ENCODE measurements at places on chromosomes 2 and 18.

DNA sequence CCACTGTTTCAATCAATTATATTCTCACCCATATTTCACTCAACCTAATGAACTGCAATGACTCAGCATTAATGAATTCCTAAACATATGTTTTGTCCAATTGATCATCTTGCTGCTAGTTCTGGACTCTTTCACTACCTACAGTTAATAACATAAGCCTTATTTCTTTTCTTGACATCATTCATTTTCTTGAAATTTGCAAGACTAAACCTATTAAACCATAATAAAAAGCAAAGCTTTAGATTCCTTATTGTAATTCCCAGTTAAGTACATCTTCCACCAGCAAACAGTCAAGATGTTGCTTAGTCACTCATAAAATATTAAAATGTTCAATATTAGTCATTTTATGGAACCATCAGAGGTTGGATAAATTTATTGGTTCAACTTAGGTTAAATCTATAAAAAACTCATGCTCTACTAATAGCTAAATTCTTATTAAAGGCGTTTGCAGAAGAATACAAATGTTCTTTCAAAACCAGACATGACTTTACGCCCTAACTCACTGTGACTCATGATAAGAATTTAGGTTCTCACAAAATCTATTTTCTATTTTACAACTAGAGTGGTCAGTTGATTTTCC lies 599.4 kb downstream of the RNF144A start:
- no peak for DNase-seq

GRCh38 chr2:118667348-118667747 lies 180.1 kb downstream of the EN1 start:
- no peak for DNase-seq

- DNase-seq, result no peak
These were observed 8.2 kb downstream of the KCTD1 start for GRCh38 chr18:26540043-26540628.

DNA sequence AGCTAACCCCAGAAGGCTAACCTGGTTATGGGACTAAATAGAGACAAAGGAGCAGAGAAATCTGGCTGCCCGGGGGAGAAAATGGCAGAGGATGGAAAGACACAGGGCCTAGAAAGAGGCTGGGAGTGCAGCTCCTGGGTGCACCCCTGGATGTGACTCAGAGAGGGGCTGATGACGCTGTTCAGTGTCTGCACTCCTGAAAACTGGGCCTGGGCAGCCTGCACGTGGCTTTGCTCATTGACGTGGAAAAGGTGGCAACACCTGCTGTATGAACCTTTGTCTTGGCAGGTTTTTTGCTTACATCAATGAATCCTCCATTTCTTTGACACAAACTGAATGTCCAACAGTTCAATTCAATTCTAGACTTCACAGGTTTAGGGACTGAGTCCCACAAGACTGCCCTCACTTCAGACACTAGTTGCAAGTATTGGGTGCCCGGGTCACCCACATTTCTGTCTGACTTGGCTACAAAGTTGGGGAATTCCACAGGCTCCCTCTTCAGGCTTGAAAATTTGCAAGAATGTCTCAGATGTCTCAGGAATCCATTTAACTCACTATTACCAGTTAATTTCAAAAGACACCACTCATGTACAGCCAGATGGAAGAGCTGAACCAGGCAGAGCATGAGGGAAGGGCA lies 47.3 kb upstream of the PUM2 start:
- no peak for DNase-seq

DNA sequence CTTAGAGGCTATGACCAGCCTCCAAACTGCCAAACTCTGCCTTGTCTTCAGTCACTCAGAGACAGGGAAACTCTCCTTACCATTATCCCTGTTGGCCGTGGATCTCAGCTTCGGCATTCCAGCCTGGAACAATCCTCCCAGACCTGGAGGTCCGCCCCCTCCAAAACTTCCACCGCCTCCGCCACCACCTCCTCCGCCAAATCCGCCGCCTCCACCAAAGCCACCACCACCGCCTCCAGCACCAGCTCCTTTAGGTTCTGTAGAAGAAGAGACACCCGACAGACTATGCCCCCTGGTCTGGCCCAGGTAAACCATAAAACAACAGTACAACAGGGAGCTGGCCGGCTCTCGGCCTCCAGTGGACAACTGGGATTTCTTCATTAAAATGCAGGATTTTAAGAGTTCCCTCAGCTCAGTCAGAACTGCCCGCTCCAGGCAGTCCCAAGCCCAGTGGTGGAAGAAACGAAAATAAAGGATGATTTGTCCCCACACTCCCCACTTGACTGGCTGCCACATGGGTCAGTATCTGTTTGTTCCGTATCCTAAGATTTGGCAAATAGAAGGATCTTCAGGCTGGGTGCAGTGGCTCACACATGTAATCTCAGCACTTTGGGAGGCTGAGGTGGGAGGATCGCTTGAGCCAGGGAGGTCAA lies 22.4 kb downstream of the WIPF1 start:
- DNase-seq, result no peak

DNA sequence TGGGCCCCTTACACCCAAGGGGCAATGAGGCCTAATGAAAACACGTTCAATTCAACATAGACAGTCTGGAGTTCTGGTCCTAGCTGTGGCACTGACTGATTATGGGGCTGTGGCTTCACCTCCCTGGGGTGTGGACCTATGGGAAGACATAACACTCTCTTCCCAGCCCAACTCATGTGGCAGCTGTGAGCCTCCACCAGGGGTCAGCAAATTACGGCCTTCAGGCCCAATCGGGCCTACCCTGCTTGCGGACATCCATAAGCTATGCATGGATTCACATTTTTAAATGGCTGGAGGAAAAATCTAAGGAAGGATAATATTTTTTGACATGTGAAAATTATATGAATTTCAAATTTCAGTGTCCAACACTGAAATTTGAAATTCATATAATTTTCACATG lies 101.3 kb downstream of the LOXHD1 start:
- DNase-seq, result peak; percentile 14

DNA sequence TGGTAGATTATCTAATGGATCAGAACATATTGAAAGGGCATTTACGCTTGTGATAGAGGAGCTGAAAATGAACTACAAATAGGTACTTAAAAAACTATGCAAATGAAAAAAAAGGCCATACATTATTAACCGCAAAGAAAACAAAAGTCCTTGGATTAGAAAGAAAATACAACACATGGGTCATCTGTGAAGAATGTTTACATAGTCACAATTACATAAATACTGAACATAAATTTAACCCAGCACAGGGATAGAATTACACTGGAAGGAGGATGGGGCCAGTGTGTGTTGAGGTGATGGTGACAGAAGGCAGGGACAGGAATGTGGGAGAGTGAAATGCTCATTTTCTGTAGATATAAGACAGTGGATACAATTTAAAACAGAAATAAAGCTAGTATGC lies 6.6 kb downstream of the NTSR2 start:
- no peak for DNase-seq
